ENCODE measurements at places on chromosomes 3 and 15. TPM values are rescaled to one million over a fixed set of nuclear protein-coding genes. Genes with fewer than 3 reads are reported as not detected.

Gene GPR149
- total RNA-seq, result not detected

GRCh38 chr3:99874237-99875002 is 56.8 kb downstream of the CMSS1 start:
- DNase-seq, result no peak

- no peak for DNase-seq
These were observed 109.6 kb upstream of the FXR1 start for GRCh38 chr3:180802837-180803236.

DNA sequence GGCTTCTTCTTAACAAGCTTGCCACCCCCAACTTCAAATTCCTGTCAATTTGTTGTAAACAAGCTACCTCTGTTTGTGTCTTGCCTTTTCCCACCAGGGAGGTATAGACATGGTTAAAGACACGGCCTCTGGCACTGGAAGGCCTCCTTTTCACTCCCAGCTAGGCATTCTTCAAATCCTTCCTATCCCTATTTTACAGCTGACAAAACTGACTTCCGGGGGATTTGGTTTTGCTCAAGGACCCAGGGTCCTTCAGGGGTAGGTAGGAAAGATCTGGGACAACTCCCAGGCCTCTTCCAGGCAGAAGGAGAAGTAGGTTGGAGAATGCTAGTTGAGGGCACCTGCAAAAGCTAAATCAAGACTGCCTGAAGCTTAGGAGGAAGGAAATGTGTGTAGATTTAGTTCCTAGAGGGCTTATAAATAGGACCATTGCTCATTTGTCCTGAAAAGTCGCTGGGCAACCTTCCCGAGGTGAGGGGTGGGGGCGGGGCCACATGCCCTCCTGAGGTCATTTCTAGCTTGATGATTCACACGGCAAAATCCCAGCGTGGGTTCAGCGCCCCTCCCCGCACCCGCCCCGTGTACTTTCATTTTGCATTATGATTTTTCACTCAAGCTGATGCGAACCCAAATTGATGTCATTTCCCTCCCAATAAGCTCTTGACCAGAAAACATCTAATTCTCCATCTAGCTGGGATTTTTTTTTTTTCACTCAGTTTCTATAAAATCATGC is 365.5 kb downstream of the SHQ1 start:
- no peak for DNase-seq
